ENCODE measurements at places on chromosomes 4 and X.

DNA sequence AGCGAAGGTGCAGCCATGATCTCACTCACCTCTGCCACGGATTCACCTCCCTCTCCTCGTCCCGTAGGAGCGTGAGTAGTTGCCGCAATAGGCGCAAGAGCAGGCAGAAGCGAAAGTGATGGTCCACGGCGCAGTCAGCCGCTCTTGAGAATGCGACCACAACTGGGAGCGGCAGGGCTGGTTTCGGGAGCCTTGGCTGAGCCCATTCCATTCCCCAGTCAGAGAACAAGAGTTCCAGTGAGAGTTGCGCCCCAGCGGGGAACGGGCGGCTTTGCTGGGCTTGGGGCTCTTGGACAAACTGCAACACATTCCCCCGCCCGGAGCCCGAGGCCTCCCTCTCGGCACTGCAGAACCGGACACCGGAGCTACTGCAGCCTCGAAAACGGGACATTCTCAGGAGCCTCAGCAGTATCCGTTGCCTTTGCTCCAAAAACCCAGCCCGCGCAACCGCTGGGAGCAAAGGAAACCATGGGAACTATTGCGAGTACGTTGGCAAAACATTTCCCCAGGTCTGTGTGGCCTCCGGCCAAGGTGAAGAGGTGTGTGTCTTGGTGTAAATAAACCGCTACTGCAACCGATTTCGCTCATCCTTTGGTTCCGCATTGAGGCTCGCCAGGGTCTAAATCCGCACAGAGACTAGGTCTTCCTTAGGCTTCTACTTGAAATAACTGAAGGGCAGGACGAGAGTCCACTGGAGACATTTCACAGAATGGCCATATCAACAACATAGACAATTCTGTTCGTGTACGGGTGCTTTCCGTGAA lies 5.7 kb upstream of the ZBTB33 start:
- peak; percentile 78 for DNase-seq

GRCh38 chr4:71267244-71267643 lies 71.6 kb upstream of the SLC4A4 start:
- DNase-seq, result no peak

DNA sequence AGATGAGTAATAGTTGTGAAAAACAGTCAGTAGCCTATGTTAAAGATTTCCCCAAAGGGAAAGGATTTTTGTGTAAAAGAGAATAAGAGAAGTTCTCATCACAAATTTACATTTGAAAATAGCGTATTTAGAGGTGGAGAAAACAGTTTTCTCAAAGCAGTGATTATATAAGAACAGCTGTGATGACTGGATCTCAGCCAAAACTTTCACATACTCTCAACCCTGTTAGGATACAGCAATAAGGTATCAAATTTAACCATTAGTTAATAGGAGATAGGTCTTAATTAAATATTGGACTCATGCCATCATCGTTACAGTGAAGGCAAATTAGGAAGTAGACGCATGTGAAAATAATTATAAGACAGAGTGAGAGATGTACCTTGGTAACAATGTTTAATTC lies 622.7 kb downstream of the PCDH18 start:
- DNase-seq, result no peak

- DNase-seq, result no peak
These were observed 715.7 kb downstream of the KCTD8 start for GRCh38 chr4:43732829-43733426.

- peak; percentile 78 for DNase-seq
These were observed 714.5 kb upstream of the TENM3 start for GRCh38 chr4:181528570-181529184.

- DNase-seq, result peak; percentile 67
These were observed 7.1 kb downstream of the NHSL2 start for GRCh38 chrX:71917621-71918343.

DNA sequence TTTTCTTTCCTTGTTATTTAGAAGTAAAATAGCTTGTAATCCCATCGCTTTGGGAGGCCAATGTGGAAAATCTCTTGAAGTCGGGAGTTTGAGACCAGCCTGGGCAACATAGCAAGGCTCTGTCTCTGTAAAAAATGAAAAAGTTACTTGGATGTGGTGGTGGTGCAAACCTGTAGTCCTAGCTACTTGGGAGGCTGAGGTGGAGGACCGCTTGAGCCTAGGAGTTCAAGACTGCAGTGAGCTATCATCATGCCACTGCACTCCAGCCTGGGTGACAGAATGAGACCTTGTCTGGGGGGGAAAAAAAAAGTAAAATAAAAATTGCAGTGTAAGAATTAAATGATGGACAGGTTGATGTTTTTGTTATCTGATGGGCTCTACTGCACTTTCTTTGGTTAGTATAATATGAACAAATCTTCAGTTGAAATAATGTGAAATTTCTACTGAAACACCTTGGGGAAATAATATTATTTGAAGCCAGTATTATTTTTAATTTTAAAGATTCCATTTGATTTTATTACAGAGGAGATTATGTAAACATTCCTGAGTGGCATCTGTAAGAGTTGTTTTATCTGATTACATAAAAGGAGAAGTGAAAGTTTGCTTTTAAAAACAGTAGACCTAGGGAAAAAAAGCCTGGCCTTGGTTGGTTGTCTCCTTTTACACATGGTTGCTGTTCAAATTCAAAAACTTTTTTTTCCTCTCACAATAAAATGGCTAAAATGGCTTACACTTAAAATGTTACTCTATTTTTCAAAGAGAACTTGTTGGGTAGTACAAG lies 10.5 kb upstream of the NDUFC1 start:
- DNase-seq, result no peak

DNA sequence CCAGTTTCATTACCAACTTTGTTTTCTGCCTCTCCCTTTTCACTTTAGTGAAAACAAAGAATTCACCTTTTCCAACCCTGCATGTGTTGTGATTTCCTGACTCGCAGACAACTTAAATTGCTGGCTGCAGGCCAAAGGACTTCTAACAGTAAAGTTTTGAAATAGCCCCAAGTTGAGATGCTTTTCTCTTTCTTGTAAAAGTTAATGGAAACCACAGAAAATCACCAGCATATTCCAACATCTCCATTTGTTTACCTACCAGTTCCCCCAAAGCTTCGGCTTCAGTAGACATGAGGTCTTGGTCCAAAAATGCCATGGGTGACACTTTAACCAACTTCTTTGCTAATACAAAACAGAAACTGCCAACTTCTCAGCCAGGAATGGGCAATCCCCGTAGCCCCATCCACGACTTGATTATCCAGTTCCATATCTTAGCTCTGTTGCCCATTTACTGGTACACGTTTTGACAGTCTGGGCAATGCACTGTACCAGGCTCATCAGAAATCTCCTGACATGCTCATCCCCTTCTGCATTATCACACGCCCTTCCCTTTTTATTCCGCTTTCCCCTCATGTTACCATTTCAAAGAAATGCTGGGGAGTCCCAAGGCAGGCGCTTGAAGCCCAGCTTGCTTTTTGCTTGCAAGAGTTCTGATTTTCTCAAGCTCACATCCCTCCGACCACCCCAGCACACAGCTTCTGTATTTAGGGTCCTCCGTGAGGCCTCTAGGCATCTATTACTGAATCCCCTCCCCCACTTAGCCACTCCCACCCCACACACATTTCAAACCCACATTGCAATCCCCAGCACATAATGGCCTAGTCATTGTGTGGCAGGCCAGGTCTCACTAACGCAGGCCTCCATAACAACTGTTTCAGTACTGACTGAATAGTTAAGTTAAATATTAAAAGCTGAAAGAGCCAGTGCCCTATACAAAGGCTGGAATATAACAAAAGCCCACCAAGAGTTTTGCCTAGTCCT lies 137.9 kb upstream of the S100G start:
- peak; percentile 36 for DNase-seq

DNA sequence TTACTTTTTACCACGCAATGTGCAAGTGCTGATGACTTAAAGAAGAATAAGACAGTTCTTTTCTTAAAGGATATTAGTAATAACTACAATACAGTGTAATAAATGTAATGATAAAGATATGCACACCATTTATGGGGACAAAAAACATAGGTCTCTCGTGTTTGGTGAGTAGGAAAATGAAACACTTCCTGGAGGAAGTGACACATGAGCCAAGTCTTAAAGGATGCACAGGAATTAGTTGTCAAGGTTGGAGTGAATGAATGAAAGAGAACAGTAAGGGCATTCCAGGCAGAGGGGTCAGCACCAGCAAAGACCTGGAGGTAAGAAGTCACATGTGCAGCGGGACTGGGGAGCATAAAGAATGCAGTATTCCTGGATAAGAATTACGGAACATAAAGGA lies 112.7 kb downstream of the SH3RF1 start:
- no peak for DNase-seq

GRCh38 chrX:101210630-101211029 lies 9.0 kb upstream of the DRP2 start:
- no peak for DNase-seq

DNA sequence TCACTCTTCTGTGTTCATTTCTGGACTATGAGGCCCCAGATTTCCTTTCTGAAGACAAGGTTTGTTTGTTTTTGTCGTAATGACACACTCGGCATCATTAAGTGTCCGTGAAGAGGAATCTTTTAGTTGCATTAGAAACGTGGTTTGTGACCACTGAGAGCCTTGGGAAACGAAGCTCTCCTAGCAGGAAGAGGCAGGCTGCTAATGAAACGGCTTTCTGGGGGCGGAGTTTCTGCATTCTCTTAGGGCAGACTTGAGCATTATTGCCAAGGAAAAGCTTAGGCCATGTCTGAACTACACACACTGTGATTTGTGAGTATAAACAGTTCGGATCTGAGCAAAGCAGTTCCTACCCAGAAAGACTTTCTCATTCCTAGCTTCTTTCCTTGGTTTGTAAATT lies 64.0 kb downstream of the SOX3 start:
- peak; percentile 8 for DNase-seq

- DNase-seq, result no peak
These were observed 797 bp downstream of the TXLNG start for GRCh38 chrX:16786791-16787735.

DNA sequence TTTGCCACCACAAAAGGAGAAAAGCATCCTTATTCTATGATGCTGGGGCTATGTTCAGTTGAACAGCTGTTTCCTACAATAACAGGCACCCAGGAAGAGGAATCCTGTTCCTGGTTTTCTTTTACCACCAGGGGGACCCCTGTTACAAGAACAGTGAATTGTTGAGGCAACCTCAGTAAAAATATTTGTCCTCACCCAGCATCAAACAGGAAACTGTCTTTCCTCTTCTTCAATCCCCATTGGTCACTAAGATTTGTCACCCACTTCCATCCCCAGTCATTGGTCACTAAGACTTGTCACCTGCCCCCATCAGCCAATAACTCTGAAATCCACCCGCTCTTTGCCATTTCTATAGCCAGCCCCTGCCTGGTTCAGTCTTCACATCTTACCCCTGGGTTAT lies 143.5 kb upstream of the GALNT7 start:
- DNase-seq, result peak; percentile 61

DNA sequence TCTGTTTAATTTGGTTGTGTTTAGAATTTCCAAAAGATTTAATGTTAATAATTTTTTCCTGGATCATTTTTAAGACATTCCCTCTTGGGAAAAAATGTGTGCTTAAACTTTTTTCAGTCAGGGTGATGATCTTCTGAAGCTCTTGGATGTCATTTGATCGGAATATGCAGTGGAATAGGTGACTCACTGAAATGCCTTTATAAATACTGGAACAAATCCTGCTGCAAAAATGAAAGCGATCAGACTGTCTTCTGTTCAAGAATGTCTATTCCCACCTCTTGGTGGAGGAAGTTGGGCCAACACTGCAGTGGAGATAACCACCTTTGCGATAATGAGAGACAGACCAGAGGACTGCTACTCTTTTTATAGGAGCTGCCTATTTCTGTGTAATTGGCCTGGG lies 46.7 kb downstream of the LARP1B start:
- DNase-seq, result peak; percentile 44

GRCh38 chr4:113607998-113608397 lies 153.5 kb downstream of the CAMK2D start:
- DNase-seq, result no peak

DNA sequence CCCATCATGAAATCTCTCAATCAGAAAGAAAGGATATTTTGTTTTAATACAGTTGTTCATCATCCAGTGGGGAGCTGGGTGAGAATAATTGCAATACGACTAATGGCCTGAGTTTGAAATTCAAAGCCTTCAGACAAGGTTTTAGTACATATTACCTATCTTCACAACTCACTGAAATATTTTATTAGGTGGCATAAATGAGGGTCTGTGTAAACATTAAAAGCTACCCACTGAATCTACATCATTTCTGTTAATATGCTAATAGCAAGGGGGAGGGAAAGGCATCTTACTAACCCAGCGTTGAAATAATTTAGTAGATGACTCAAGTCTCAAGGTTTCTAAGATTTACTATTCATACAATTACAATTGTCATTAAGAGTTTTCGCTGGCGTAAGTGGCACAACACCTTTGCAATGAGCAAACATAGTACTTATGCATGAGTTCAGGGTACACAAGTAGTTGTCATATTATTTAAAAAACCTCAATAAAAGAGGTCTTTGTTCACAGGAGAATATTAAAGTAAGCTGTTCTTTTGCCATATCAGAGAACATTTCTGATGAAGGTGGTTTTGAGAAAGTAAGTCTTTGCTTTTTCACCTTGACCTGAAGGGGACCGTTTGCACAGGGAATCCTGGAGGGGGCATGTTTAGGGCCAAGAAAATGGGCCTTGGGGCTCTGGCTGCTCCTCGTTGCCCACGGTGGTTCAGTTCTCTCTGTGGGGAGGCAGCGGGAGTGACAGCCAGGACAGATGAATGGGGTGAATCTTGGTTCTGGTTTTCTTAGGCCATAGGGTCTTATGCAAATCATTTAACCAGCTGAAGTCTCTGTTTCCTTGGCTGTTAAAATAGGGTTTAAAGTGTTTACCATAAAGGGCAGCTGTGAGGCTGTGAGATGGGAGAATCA lies 4.5 kb upstream of the RHOH start:
- DNase-seq, result no peak

DNA sequence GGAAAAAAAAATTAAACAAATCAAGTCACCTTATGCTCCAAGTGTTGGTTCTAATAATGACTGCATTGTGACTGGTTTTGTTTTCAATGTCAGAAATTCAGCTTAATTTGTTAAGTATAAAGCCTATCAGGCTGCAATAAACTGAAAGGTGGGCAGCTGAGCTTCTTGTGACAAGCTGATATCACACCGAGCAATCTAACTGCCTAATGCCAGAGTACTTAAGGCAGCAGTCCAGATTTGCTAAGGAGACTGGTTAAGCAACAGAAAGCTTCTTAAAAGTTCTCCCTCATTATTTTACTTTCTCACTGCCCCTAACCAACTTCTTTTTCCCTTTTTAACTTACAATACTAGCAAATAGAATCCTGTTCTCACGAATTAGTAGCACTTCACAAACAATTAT lies 201.0 kb downstream of the MAB21L2 start:
- DNase-seq, result no peak

- peak; percentile 2 for DNase-seq
These were observed 1321.1 kb downstream of the RAPGEF2 start for GRCh38 chr4:160423879-160424451.

- peak; percentile 18 for DNase-seq
These were observed 100.6 kb downstream of the LUZP4 start for GRCh38 chrX:115390078-115390477.

DNA sequence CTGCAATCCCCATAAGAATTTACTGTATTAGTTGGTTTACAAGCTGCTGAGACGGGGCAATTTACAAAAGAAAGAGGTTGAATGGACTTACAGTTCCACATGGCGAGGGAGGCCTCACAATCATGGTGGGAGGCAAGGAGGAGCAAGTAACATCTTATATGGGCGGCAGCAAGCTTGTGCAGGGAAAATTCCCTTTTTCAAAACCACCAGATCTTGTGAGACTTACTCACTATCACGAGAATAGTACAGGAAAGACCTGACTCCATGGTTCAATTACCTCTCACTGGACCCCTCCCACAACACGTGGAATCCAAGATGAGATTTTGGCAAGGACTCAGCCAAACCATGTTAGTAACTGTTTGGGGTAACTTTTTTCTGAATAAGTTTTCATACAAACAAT lies 1.8 kb upstream of the SPATA18 start:
- no peak for DNase-seq
